Stimulated activated memory B cell treated with anti-CD40 and anti-IgM and Interleukin-4, amounts not matched to agents 10 μg/mL and 1 μg/mL and 100 μg/mL, for 72 hours (primary cell): ENCODE measurements at places on chromosomes 6 and 20.
A peak's percentile ranks its signal among the peaks of the same experiment; 100 is the strongest.

DNA sequence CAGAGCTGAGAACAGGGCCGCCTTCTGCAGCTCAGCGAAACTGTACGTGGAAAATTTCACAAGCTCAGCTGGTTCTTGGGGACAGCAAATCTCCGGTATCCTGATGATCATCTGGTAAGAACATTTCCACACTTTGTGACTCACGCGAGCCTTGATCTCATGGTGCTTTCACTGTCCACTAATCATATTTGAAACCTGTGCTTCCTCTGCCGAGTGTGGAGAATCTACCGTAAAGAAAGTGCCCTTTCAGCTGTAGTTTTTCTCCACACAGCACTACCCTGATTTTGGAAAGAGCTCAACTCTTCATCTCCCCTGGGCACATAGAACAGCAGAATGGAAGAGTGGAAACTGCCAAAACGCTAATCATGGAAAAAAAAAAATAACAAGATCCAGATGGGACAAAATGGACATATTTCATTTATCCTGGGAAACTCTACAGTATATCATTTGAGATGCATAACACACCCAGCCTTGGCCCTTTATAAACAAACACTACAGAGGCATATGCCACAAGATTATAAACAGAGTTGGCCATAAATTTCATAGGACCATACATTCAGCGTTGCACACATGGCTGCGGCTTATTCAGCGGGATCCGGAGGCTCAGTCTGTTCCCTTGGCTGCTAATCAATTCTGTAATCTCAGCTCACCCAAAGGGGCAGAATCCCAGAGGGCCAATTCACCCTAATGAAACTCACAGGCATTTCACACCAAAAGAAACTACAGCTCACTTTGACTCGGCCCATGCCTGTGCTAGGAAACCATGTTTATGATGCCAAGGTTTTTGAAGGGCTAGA, 434.5 kb downstream of the HDGFL1 start:
- no peaks in the 10 kb centered on the region for H3K27me3 ChIP-seq
- H3K4me1 ChIP-seq: no peaks in the 10 kb centered on the region
- H3K36me3 ChIP-seq: no peaks in the 10 kb centered on the region

DNA sequence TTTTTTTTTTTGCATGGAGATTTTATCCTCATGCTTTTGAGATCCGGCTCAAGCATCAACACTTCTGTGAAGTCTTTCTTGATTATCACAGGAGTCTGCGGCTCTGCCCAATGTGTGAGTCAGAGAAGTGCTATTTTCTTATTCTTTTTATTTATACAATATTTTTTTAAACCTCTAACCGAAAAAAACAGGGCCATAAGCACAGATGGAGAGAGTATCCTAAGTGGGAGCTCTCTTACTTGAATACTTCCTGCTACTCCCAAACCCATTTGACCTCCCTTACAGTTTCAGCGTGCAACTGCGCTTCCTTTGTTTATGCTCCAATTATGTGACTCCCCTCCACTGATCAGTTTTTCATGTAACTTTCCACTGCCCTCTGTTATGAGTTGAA, 8.7 kb upstream of the ATXN1 start:
- no peak for ATAC-seq
- peaks cover 40% of the 10 kb centered on the region for H3K4me1 ChIP-seq
- no peak overlapping the region for H3K4me3 ChIP-seq
- no peak overlapping the region for H3K27ac ChIP-seq
- peaks cover 14% of the 10 kb centered on the region for H3K36me3 ChIP-seq

GRCh38 chr6:168291450-168291849, 28.1 kb downstream of the DACT2 start:
- no peak overlapping the region for H3K27ac ChIP-seq
- no peak for ATAC-seq
- no peaks in the 10 kb centered on the region for H3K36me3 ChIP-seq
- H3K4me1 ChIP-seq: no peaks in the 10 kb centered on the region

- H3K4me1 ChIP-seq: no peaks in the 10 kb centered on the region
- peaks cover 12% of the 10 kb centered on the region for H3K36me3 ChIP-seq
- no peak overlapping the region for H3K4me3 ChIP-seq
- ATAC-seq: no peak
Observed at GRCh38 chr6:132693478-132693877, 20.4 kb downstream of the VNN1 start.

DNA sequence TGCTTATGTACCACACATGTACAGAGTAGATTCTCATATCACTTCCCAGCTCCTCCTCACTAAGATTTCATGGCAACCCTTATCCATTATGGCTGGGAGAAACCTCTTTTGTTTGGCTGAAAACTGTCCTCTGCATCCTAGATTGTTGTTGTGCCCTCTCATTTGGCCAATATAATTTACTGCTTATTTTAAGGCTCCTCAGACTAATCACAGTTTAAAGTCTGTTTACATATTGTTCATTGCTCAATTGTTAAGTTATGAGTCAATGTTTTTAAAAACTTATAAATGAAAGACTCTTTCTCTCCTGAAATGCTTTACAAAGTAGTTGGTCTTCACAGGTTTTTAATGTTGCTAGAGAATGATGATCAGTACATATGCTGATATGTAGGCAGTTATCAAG, 57.3 kb downstream of the FAM83B start:
- H3K36me3 ChIP-seq: no peaks in the 10 kb centered on the region
- no peak overlapping the region for H3K4me3 ChIP-seq

DNA sequence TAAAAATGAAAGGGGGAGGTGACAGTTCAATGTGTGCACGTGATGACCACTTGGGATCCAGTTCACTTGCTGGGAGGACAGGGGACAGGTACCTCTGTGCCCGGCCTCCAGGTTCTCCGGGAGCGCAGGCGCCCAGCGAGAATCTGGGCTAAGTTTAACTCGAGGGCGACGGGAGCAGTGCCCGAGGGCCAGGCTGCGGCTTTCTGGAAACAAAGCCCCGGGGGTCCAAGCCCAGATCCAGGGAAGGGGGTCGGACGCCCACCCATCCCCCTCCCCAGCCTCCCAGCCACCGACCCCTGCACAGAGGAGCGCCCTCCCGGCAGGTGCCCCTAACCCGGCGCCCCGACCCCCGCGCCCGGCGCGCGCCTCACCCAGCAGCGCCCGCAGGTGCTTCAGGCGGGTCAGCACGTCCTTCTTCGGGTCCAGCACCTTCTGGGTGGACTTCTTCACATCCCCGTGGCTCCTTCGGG, 405 bp downstream of the RALGAPA2 start:
- H3K4me3 ChIP-seq: peak overlapping the region; percentile 87
- peaks cover 29% of the 10 kb centered on the region for H3K4me1 ChIP-seq
- ATAC-seq: peak; percentile 9
- H3K27me3 ChIP-seq: no peaks in the 10 kb centered on the region

GRCh38 chr6:45837541-45838200, 178.0 kb downstream of the CLIC5 start:
- no peaks in the 10 kb centered on the region for H3K36me3 ChIP-seq
- no peak for ATAC-seq
- H3K27me3 ChIP-seq: no peaks in the 10 kb centered on the region
- no peak overlapping the region for H3K4me3 ChIP-seq

- H3K27me3 ChIP-seq: peaks cover 67% of the 10 kb centered on the region
- no peak overlapping the region for H3K27ac ChIP-seq
- H3K4me3 ChIP-seq: no peak overlapping the region
- H3K4me1 ChIP-seq: peaks cover 6% of the 10 kb centered on the region
- no peaks in the 10 kb centered on the region for H3K36me3 ChIP-seq
- ATAC-seq: no peak
Observed at GRCh38 chr20:19211252-19211651, 1.2 kb upstream of the SLC24A3 start.

- no peak for ATAC-seq
- no peak overlapping the region for H3K27ac ChIP-seq
- H3K4me3 ChIP-seq: no peak overlapping the region
- no peaks in the 10 kb centered on the region for H3K4me1 ChIP-seq
Observed at GRCh38 chr20:62529896-62530642, 54.3 kb upstream of the GATA5 start.

GRCh38 chr6:167141667-167142432, 15.9 kb downstream of the GPR31 start:
- peak; percentile 80 for ATAC-seq
- H3K4me1 ChIP-seq: peaks cover 45% of the 10 kb centered on the region
- no peaks in the 10 kb centered on the region for H3K27me3 ChIP-seq
- no peak overlapping the region for H3K4me3 ChIP-seq
- H3K27ac ChIP-seq: peak overlapping the region; percentile 83
- peaks cover 12% of the 10 kb centered on the region for H3K36me3 ChIP-seq

- peaks cover 15% of the 10 kb centered on the region for H3K4me1 ChIP-seq
- no peaks in the 10 kb centered on the region for H3K27me3 ChIP-seq
- no peaks in the 10 kb centered on the region for H3K36me3 ChIP-seq
Observed at GRCh38 chr20:38109591-38110524, 55.2 kb downstream of the TGM2 start.

DNA sequence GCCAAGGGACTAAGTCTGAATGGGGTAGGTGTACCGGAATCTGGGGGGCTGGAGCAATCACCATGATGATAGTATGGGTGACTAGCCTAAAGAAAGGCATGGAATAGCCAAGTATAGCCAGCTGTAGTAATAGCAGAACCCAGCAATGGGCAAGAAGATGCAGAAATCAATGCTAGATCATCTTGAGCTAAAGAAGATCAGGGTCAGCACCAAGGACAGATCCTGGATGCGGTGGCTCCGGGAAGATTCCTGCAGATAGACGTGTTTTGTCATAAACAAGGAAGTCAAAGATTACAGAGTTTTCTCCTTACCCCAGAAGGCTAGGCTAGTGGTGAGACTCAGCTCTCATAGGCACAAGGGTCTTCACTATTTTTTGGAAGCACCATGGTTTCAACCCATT, 561.6 kb upstream of the CHD6 start:
- ATAC-seq: no peak
- H3K36me3 ChIP-seq: no peaks in the 10 kb centered on the region
- H3K4me1 ChIP-seq: no peaks in the 10 kb centered on the region

DNA sequence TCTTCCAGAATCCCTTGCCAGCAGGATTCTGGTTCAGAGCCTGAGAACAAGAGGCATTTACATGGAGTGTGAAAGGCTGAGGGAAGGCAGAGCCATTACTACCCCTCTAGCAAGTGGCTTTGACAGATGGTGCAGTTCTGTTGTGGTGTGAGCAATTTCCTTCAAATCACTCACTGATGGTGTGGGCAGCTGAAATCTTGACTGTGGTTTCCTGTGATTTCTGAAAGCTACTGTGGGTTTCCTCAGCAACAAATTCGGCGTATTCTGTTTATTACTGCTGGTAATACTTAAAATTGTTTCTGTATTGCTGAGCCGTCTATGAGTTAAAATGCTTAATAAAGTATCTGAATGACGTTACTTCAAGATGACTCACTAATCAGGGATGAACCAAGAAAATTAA, 181.5 kb upstream of the TCF21 start:
- H3K4me1 ChIP-seq: no peaks in the 10 kb centered on the region
- H3K4me3 ChIP-seq: no peak overlapping the region
- no peaks in the 10 kb centered on the region for H3K36me3 ChIP-seq
- no peaks in the 10 kb centered on the region for H3K27me3 ChIP-seq

- no peak for ATAC-seq
- H3K4me3 ChIP-seq: no peak overlapping the region
- H3K36me3 ChIP-seq: peaks cover 28% of the 10 kb centered on the region
- H3K27me3 ChIP-seq: no peaks in the 10 kb centered on the region
Observed at GRCh38 chr20:59985864-59986263, 27.6 kb downstream of the CDH26 start.
